ENCODE measurements at places on chromosomes 1 and 21.

- no peak for DNase-seq
Observed at GRCh38 chr1:112554411-112554810, 45.6 kb downstream of the WNT2B start.

- no peak for DNase-seq
Observed at GRCh38 chr1:153773096-153773921, 1.9 kb upstream of the SLC27A3 start.

DNA sequence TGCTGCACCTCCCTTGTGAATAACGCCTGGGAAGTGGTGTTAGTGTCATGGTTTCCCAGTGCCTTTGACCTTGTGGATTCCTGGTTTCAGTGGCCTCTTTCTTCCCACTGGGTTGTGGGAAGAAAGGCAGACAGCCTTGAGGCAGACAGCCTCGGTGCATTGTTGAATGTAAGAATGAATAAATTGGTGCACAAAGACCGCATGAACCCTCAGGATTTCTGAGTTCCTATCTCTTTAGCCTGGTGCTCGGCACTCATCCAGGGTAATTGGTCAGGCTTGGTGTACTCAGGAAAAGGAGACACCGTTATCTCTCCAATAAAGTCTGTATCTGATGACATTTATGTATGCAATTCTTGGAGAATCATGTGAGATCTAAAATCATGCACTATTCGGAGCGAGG is 5.1 kb downstream of the ZNF362 start:
- no peak for DNase-seq

GRCh38 chr1:227396539-227397353 is 78.5 kb upstream of the CDC42BPA start:
- no peak for DNase-seq

GRCh38 chr1:207808322-207808705 is 56.5 kb downstream of the CD46 start:
- peak; percentile 7 for DNase-seq

DNA sequence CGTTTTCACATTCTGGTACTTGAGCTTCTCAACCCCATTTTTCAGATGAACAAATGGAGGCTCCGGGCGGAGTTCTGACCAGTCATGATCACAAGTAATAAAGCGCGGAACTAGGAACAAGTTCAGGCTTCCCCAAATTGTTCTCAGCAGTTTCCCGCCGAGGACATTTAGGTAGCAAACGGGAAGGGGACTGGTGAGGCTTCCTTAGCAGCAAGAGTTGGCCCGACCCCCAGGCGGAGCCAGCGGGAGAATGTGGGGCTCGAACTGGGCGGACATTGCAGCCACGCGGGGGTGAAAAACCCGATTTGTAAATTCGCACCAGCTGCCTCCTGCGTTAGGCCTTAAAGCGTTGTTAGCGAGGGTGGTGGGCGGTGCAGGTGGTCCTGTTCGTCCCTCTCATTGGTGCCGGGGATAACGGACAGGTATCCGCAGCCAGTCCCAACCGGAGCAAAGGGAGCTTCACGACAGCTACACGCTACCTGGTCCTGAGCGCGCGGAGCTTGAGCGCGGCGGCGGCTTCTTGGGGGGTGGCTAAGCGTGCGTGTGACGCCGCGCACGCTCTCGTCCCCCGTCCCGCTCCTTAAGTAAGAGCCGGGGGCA is 15.3 kb downstream of the SEMA6C start:
- DNase-seq, result peak; percentile 95

DNA sequence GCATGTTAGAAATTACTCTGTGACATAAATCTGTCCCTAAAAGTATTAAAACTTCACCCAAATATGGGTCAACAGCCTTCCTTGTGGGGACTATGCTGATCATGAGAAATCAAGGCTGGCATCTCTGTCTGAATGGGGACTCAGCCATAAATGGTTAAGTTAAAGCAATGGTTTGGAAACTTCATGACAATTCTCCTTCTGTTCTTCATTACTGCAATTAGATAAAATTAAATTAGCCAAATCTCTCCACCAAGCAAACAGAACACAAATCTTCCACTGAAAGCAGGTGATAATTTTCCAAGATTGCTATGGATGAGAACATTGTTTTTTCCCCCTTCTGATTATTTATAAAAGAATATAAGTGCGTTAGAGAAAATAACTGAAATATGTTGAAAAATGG is 346.1 kb downstream of the KCNH1 start:
- no peak for DNase-seq

DNA sequence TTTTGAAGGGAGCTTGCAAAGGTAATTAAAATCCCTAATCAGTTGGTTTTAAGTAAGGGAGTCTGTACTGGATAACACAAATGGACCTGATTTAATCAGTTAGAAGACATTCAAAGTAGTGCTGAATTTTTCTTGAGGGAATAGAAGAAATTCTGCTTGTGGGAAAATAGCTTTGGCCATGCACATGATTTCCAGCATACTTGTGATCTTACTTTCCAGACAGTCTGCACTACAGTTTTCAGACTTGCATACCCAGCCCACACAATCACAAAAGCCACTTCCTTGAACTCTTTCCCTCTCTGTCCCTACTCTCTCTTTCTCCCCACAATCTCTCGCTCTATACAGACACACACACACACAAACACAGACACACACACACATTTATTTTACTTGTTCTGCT is 852.1 kb downstream of the PLA2G4A start:
- no peak for DNase-seq

GRCh38 chr1:228031276-228031995 is 24.6 kb downstream of the WNT3A start:
- no peak for DNase-seq

- no peak for DNase-seq
Observed at GRCh38 chr21:44723177-44724131, 12.1 kb upstream of the TSPEAR start.

DNA sequence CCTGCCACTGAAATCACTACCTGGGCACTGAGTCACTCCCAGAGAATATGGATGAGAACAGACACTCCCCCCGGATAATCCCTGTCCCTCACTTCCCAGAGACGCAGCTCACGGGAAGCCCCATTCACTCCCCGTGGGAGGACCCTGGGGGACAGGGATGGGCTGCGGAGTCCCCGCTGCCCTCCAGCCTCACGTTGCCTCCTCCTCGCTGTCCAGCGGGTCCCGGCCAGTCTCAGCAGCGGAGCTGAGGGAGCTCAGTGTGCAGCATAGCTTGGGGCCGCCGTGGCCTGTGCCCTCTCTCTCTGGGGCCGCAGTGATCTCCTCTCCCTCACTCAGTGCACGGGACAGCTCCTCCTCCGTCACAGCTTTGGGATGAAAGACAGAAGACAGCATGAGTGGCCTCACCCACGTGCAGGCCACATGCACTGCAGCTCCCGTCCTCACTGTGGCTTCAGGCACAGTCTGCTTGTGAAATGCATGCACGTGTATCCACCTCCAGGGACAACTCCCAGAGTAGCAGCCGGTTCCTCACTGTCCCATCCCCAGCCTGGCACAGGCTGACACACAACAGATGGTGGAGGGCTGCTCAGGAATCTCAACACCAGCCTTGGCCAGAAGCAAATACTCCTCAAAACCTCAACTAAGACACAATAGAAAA is 7.4 kb downstream of the CFAP410 start:
- DNase-seq, result no peak

- DNase-seq, result no peak
Observed at GRCh38 chr1:233627823-233628222, 13.9 kb downstream of the KCNK1 start.

DNA sequence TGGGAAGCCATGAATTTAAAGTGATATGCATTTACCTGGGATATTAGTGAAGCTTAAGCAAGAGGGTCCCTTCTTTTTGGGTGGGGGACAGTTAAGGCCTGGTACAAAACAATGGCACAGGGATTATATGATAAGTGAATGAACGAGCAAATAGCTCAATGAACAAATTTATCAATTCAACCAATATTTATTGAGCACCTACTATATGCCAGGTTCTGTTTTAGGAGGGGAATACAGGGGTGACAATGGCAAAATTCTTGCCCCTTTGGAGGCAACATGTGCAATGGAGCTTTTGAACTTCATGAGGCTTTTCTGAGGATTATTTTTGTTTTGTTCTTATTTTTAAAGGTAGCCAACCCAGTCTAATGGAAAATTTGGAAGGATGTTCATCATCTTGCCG is 68.2 kb downstream of the FOXD2 start:
- no peak for DNase-seq

DNA sequence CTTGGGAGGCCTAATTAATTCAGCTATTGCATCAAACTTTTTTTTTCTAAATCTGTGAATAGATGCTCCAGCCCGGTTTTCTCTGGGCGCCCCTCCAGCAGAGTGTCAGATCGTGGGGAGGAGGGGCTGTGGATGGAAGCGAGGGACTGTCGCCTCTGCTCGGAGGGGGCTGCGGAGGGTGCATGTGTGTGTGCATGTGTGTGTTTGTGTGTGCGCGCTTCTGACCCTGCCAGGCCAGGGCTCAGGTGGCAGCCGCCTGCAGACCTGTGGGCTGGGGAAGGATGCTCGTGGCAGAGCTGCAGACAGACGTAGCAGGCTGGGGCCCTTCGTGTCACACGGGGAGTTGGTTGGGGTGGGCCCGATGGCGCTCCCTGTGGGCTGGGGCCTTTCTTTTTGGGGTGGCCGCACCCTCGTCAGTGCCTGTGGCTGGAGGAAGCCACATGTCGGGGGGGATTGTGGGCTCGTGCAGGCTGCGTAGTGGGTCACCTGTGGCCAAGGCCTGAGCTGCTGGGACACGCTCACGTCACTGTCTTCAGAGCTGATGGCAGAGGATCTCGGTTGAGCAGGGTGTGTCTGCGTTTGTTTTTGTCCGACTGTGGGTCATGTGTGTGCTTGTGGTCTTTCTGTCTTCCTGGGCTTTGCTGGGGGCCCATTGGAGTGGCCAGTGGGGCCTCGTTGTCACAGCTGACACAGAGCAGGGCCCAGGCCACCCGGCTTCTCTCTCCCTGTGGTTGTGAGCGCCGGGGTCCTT is 2.8 kb downstream of the SKI start:
- DNase-seq, result no peak

DNA sequence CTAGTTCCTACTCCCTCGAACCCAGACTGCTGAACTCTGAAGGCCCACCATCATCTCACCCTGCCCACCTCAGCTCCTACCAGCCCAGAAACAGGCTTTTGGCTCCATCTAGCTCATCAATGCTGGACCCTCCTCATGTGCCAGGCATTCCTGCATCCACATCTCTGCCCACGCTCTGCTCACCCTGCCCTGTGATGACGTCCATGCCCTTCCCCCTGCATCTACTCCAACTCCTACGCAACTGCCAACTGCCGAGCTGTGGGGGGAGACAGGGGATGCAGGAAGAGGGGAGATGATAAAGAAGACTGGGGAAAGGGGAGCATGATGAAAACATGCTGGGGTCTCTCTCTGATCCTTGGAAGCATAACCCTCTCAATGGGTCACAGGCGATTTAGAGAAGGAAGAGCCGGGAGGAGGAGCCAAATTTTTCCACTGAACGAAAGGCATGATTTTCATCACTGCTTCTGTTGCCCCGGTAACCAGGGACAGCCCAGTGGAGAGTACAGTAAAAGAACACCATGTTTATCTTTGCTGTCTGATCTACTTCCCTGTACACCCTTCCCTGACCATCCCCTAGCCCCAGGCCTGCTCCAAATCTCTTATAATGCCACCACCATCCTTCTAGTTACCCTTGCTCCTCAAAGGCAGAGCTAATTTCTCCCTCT is 44.3 kb downstream of the CD34 start:
- DNase-seq, result no peak

GRCh38 chr1:42847721-42848460 is 1.5 kb downstream of the ZNF691 start:
- DNase-seq, result no peak

- DNase-seq, result no peak
Observed at GRCh38 chr1:167454304-167454893, 63.9 kb downstream of the CD247 start.

- DNase-seq, result no peak
Observed at GRCh38 chr1:113452921-113453770, 62.8 kb downstream of the MAGI3 start.

DNA sequence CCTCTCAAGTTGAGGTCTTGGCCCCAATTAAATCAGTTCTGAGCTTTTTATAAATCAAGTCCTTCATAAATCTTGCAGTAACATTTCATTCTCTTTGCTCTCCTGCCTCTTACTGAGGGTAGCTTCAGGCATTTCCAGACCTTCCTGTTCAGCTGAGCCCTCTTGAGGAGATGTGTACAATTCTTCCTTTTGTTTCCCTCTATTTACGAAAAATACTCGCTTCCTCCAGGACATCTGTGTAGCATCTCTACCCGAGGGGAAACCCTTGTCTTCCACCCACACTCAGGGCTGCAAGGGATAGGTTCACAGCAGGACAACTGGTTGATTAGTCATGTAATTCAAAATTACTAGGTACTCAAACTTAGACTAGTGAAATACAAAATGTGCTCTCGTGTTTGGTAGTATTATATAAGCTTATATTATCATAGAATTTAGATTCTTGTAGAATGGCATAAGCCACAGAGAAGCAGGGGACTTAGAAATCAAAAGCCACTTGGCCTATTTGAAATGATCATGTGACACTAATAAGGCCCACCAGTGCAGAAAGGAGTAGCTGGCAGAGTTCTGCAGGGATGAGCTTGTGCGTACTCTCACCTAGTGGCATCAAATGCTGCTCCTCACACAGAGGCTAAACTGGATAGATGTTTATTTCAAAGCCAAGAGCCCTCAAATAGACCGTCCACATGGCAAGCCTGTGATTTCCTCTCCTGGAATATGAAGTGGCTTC is 126.7 kb downstream of the GDAP2 start:
- DNase-seq, result no peak

DNA sequence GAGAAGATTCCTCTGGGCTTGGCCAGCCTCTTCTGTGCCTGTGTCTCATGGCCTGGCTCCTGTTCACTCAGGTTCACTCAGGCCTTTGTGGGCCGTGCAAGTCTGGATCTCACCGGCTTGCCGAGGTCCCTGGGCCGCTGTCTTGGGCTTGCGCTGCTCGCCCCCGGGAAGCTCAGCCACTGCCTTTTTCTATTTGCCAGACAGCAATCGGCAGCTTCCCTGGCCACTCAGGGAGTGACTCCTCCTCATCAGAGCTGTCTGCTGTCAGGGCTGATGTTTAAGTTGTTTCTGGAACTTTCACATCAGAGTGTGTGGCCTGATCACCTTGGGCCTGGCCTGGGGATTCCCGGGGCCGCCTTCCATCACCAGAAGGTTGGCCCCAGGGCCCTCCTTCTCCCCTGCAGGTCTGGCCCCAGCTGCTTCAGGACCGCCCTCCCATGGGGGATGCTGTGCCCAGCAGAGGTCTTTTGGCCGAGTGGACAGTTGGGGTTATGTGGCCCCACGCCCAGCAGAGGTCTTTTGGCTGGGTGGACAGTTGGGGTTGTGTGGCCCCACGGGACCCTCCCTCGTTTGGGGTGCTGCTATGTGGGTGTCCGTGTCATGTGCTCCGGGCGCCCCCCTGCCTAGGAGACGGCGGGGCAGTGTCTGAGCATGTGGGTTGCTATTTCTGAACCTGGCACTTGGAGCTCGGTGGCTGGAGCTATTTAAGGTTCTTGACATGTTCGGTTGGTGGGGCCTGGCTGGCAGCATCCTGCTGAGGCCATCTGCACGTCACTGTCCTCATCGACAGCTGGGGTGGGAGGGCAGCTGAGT is 12.5 kb downstream of the SLX9 start:
- DNase-seq, result no peak

- DNase-seq, result no peak
Observed at GRCh38 chr21:16532840-16533239, 803.1 kb downstream of the USP25 start.

- no peak for DNase-seq
Observed at GRCh38 chr1:183600136-183600535, 9.9 kb upstream of the NCF2 start.

All from DMS79 (cell line).